ENCODE measurements at places on chromosomes 2 and 18.

DNA sequence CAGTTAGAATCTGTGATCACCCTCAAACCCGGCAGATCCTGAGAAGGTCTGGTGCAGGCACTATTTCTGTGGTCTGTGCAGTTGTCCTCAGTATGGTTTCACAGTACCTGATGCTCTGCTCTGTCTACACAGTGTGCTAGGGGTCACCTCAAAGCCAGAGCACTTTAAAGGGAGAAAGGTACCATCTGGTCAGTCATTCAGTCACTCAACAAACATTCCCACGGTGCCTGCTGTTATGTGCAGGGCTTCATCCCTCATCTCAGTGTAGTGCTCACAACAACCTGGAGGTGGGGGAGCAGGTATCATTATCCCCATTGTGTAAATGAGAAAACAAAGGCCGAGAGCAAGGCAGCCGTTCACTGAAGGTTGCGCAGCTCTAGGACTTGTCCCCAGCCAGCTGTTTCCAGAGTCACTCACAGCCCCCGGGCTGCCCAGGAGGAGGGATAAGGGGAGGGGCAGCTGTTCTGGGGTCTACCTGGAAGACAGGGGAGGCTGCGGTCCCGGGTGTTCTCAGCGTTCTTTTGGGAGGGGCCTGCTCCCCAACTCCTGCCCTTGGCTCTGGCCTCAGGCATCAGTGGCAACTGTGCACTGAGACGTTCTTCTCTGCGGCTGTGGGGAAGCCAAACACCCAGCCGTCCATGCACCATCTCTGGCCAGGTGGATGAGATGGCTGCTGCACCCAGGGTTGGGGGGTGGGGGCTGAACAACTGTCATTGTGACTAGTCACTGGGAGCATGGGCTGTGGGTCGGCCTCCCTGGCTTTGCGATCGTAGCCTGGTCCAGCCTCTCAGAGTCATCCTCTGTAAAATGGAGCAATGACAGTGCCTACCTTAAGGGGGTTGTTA, 9.2 kb downstream of the INHBB start:
- no peak for DNase-seq

DNA sequence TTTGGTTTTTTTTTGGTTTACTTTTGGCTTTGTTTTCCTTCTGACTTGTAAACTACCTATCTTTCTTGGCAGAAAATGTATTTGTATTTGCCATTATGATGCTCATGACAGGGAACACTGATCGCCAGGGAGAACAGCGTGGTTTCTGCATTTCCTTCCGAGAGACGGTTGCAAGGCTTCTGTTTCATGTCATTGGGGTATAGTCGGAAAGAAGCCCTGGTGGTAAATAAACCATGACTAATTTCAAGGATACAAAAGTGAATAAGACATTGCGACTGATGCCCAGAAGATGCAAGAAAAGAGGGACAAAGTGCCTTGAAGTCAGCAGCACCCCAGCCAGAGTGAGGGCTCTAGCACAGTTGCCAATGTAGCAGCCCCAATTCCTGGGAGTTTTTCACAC, 4.2 kb upstream of the CAPN14 start:
- no peak for DNase-seq

DNA sequence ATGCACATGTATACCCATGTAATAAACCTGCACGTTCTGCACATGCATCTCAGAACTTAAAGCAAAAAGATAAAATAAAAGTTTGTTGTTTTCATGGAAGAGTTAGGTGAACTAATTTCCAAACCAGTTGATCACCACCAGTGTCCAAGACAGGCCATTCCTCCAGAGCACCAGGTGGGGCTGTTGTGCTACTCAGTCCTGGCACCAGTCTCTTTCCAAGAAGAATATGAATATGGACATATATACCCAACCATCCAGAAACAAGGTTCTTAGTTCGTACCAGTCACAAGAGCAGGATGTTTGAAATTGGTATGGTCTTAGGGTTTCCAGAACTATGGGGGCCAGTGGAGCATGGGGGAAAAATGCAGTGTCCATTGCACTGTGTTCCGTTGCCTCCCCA, 17.2 kb upstream of the TNP1 start:
- no peak for DNase-seq

GRCh38 chr2:59490192-59490591, 1063.3 kb downstream of the BCL11A start:
- DNase-seq = no peak

DNA sequence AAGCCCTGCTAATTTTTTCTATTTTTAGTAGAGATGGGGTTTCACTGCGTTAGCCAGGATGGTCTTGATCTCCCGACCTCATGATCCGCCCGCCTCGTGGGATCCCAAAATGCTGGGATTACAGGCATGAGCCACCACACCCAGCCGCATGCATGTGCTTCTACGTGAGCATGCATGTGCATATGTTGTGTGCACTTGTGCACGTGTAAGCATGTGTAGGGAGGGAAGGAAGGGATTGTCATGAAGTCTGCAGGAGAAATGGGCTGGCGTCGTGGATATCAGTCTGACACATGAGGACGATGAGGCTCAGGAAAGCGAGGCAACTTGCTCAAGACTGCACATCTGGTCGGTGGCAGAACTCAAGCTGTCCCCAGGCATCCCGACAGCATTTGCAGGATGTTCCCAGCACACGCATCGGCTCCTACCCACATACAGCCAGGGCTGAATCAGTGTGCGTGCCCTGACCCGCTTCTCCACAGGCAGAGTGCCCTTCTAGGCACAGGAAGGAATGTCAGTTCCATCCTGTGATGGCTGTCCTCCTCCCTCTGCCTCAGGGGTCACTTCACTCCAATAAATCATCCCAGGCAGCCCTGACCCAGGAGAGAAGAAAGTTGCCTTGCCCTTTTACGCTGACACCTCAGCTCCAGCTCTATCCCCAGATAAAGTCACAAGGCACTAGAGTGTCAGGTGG, 49.9 kb upstream of the SLC14A2 start:
- no peak for DNase-seq

- DNase-seq = no peak
Observed at GRCh38 chr2:53484531-53484930, 283.1 kb upstream of the CHAC2 start.

DNA sequence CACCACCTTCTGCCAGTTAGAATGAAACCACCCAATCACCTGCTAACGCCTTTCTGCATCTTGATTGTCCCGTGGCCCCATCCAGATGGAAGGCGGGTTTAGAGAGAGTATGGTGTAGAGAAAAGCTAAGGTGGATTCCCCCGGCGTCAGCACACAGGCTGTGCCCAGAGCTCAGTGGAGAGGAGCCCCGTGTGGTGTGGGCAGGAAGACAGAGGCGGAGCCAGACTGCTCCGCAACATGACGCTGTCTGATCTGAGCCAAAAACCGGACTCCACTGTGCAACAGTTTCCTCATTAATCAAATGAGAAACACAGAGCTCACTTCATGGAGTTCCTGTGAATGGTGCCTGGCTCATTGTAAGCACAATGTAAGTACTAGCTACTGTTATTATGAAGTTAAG, 448.1 kb upstream of the SMIM21 start:
- DNase-seq = no peak

GRCh38 chr2:202410092-202410491, 34.0 kb downstream of the BMPR2 start:
- DNase-seq = no peak

GRCh38 chr2:33796511-33796910, 197.4 kb upstream of the FAM98A start:
- DNase-seq = no peak

DNA sequence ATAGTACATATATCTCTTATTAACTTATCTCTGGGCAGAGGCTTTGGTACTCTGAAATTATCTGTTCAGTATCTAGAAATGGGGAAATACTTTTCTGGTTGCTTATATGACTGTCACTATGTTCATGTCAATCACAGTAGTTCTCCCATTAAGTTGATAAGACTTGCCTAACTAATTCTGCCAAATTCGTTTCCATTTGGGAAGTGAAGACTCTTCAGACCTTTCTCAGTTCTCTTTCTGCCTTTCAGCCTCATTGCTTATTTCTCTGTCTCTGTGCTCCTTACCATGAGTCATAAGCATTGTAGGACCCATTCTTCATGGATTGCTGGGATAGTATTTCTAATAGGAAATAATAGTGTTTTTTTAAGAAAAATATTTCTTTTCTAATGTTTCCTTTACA, 113.5 kb downstream of the PHLPP1 start:
- no peak for DNase-seq

- DNase-seq = no peak
Observed at GRCh38 chr2:197156771-197157170, 153.8 kb downstream of the ANKRD44 start.

- DNase-seq = no peak
Observed at GRCh38 chr2:136801661-136802060, 36.3 kb downstream of the THSD7B start.

GRCh38 chr2:131036269-131036668, 57.0 kb downstream of the FAM168B start:
- DNase-seq = no peak

- no peak for DNase-seq
Observed at GRCh38 chr2:27838502-27838901, 51.7 kb downstream of the RBKS start.

- DNase-seq = no peak
Observed at GRCh38 chr18:38695559-38696280, 1130.1 kb upstream of the CELF4 start.

DNA sequence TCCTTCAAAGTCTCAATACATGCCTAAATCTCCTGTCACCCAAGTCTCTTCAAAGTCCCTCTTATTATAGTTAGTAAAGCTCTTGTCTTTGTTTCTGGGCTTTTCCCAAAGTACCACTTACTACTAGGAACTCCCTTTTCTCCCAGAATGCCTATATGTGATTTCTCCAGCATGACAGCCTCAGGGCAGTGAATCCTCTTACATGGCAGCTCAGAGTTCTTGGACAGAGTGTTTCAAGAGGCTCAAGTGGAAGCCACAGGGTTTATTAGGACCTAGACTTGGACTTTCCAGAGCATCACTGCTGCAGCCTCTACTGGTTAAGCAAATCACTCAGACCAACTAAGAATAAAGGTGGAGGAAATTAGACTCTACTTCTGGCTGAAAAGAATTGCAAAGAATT, 98.9 kb downstream of the CSRNP3 start:
- no peak for DNase-seq

DNA sequence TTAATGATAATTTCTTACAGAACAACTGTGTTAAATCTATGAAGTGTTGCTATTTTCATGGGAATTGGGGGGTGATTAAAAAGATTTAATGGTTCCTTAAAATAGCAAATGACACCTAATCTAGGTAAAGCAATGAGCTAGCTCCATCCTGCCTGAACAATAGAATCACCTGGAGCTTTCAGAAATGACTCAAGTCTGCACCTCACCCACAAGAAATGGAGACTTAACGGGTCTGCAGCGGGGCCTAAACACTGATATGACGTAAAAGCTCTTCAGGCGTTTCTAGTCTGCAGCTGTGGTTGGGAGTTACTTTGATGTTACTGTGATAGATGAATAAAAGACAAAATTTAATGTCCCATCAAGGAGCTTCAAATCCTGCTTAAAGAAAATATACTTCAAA, 328.2 kb downstream of the RND3 start:
- no peak for DNase-seq

GRCh38 chr2:204842661-204843485, 297.6 kb downstream of the PARD3B start:
- peak; percentile 31 for DNase-seq

GRCh38 chr18:23422751-23423418, 30.2 kb upstream of the RIOK3 start:
- no peak for DNase-seq

- no peak for DNase-seq
Observed at GRCh38 chr18:72091369-72091768, 452.8 kb downstream of the CBLN2 start.

- no peak for DNase-seq
Observed at GRCh38 chr2:54752439-54752838, 29.0 kb downstream of the EML6 start.

- no peak for DNase-seq
Observed at GRCh38 chr2:224166654-224167053, 127.6 kb upstream of the SERPINE2 start.

- no peak for DNase-seq
Observed at GRCh38 chr2:152730591-152731333, 12.3 kb downstream of the ARL6IP6 start.

- DNase-seq = no peak
Observed at GRCh38 chr2:176493909-176494308, 224.7 kb downstream of the MTX2 start.

GRCh38 chr2:200307724-200308545, 1.4 kb downstream of the SPATS2L start:
- DNase-seq = no peak

DNA sequence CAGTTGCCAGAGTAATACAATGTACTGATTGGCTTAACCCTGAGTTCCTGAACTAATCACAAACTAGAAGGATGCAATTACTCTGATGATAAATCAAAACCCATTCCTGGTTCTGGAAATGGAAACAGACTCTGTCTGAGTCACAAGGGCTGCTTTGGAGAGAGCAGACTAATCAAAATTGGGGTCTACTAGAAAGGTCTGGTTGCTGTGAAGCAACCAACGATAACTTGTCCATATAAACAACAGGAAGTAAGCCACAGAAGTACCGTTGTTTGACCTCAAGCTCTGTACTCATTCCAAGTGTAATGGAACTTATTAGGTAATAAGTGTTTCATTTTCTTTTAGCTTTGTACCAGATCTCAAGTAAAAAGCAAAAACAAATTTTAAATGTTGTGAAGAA, 49.7 kb downstream of the RASGRP3 start:
- DNase-seq = no peak

DNA sequence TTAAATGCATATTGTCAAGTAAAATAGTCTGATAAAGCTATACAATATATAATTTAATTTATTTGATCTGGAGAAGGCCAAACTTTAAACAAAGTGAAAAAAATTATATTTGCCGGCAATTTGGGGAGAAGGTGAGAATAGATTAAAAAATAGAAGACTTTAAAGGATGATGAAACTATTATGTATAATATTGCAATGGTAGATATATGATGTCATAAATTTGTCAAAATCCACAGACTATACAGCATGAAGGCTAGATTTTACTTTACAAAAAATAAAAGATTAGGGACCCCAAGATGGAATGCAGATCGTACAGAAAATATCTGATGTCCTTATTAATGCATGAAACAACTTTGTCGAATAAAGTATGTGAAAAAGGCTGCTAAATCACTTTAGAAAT, 67.3 kb upstream of the MAL start:
- DNase-seq = no peak
